T-helper 17 cell (primary cell): ENCODE measurements at places on chromosomes 7 and 10.

- DNase-seq = no peak
- H3K36me3 ChIP-seq = no peaks in the 10 kb centered on the region
- no peak overlapping the region for H3K27ac ChIP-seq
- H3K4me3 ChIP-seq = no peak overlapping the region
- H3K4me1 ChIP-seq = no peaks in the 10 kb centered on the region
These were observed 171.6 kb upstream of the PLPP4 start for GRCh38 chr10:120285408-120285807.

- H3K27ac ChIP-seq = no peak overlapping the region
- DNase-seq = no peak
- H3K27me3 ChIP-seq = no peaks in the 10 kb centered on the region
- H3K4me3 ChIP-seq = no peak overlapping the region
These were observed 328.5 kb downstream of the KCNMA1 start for GRCh38 chr10:77309092-77309491.

GRCh38 chr10:52027055-52027705 lies 286.9 kb upstream of the DKK1 start:
- no peaks in the 10 kb centered on the region for H3K36me3 ChIP-seq
- no peak for DNase-seq
- no peaks in the 10 kb centered on the region for H3K4me1 ChIP-seq
- H3K27ac ChIP-seq = no peak overlapping the region
- H3K27me3 ChIP-seq = peaks cover 12% of the 10 kb centered on the region

GRCh38 chr10:96053985-96054384 lies 10.6 kb downstream of the CCNJ start:
- H3K27ac ChIP-seq = no peak overlapping the region
- peaks cover 20% of the 10 kb centered on the region for H3K4me1 ChIP-seq
- no peaks in the 10 kb centered on the region for H3K27me3 ChIP-seq

GRCh38 chr10:11178606-11179515 lies 161.2 kb downstream of the CELF2 start:
- peaks cover 90% of the 10 kb centered on the region for H3K4me1 ChIP-seq
- no peak overlapping the region for H3K27ac ChIP-seq
- H3K27me3 ChIP-seq = no peaks in the 10 kb centered on the region
- no peak overlapping the region for H3K4me3 ChIP-seq

- peaks cover 4% of the 10 kb centered on the region for H3K27me3 ChIP-seq
- no peaks in the 10 kb centered on the region for H3K36me3 ChIP-seq
- DNase-seq = no peak
- H3K4me3 ChIP-seq = no peak overlapping the region
- no peak overlapping the region for H3K27ac ChIP-seq
These were observed 98.1 kb downstream of the MICALL2 start for GRCh38 chr7:1361016-1361755.

GRCh38 chr7:156942708-156943090 lies 6.8 kb upstream of the NOM1 start:
- H3K27me3 ChIP-seq = peaks cover 51% of the 10 kb centered on the region
- H3K36me3 ChIP-seq = peaks cover 3% of the 10 kb centered on the region
- no peak overlapping the region for H3K27ac ChIP-seq
- H3K4me1 ChIP-seq = peaks cover 9% of the 10 kb centered on the region

DNA sequence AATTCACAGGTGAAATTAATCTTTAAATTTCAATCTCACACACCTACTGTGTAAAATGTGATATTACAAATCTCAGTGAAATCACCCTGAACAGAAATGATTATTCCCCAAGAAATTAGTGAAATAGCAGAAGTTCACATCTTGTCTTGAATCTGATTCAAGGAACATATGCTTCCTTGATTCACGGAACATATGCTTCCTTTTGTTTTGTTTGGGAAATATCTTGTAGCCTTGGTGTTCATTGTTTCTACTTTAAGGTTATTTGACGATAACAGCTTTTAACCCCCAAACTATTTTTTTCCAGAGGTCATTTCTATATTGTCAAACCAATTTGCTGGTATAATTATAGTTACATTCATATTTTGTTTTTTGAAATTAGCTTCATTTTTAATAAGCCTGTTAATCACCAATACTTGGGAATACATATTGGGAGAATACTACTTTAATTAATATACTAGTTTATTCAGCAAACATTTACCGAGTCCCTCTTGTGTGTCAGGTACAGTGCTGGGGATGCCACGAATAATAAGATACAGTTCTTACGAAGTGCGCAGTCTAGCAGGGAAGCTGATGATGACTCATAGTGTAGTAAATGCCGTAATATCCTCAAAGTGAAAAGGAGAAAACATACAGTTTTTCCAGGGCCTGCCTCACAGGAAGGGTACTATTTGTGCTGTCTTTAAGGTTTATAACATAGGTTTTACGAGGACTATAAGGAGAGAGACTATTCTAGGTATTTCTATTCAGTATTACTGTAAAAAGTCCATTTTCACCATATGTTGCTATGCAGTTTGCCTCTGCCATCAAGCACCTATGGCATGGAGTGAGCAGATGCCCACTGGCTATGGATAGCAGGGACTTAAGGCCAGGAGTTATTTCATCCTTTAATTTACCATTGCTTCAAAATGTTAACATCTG lies 32.5 kb downstream of the PRKAR2B start:
- H3K36me3 ChIP-seq = peaks cover 3% of the 10 kb centered on the region
- no peak overlapping the region for H3K27ac ChIP-seq
- peaks cover 3% of the 10 kb centered on the region for H3K4me1 ChIP-seq

- H3K27me3 ChIP-seq = peaks cover 8% of the 10 kb centered on the region
- H3K36me3 ChIP-seq = peaks cover 2% of the 10 kb centered on the region
- H3K27ac ChIP-seq = no peak overlapping the region
- peaks cover 35% of the 10 kb centered on the region for H3K4me1 ChIP-seq
- H3K4me3 ChIP-seq = no peak overlapping the region
These were observed 64.9 kb downstream of the MYOF start for GRCh38 chr10:93417266-93417665.

DNA sequence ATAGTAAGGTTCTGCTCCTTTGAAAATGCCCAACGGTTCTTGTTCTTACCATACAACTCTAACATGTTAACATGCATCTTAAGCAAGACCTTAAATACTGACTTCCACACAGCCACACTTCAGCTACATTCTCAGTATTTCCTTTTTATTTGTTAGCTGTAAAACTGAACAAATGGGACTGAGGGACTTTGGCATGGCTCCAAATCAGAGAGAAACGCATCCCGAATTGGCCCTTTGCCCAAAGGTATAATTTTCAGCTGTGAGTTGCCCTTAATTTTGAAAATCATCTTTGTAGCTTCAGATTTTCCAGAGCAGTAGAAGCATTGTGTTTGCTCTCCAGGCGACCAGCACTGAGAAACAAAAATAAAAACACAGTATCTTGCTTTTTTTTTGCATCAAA lies 56.4 kb downstream of the NEUROD6 start:
- DNase-seq = no peak
- no peak overlapping the region for H3K4me3 ChIP-seq
- H3K36me3 ChIP-seq = no peaks in the 10 kb centered on the region

GRCh38 chr10:43190775-43191174 lies 52.5 kb downstream of the CSGALNACT2 start:
- DNase-seq = no peak
- no peaks in the 10 kb centered on the region for H3K36me3 ChIP-seq
- H3K27ac ChIP-seq = no peak overlapping the region
- no peaks in the 10 kb centered on the region for H3K27me3 ChIP-seq

- no peak overlapping the region for H3K4me3 ChIP-seq
- no peaks in the 10 kb centered on the region for H3K27me3 ChIP-seq
- no peak overlapping the region for H3K27ac ChIP-seq
- no peaks in the 10 kb centered on the region for H3K36me3 ChIP-seq
These were observed 192.4 kb upstream of the DKK1 start for GRCh38 chr10:52121688-52122087.

GRCh38 chr7:31917256-31917655 lies 153.0 kb downstream of the PDE1C start:
- no peaks in the 10 kb centered on the region for H3K4me1 ChIP-seq
- H3K27me3 ChIP-seq = no peaks in the 10 kb centered on the region
- no peaks in the 10 kb centered on the region for H3K36me3 ChIP-seq
- no peak for DNase-seq

DNA sequence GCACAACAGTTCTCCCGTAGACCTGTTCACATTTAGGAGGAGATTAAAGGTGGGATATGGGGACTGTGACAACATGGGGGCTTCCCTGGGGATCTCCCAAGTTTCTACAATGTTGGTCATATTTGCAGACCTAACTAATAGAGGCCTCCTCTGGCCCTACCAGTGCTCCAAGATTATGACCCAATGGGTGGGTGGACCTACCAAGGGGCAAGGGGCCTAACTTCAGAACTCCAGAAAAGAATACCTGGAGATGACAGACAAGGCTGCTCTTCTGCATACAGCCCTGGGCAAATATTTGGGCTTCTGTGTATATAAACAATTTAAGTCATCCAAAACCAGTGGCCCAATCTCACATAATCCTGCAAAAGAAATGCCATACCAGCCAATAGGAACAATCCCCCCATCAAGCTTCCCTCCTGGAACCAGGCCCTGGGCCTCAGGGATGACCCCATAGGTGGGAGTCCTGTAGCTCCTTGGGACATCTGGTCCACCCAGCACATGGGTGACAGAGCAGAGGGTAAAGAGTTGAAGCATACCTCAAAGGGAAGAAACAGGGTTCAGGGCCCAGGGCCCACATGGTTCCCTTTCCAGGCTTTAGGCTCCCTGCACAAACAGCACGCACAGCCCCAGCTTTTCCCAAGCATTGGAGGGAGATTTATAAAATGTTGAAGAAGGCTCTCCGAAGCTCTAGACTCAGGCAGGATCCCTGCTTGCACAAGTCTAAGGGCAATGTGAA lies 86.1 kb upstream of the CHST15 start:
- H3K36me3 ChIP-seq = peaks cover 2% of the 10 kb centered on the region
- DNase-seq = no peak
- H3K27ac ChIP-seq = no peak overlapping the region
- no peak overlapping the region for H3K4me3 ChIP-seq
